Activated CD4-positive, alpha-beta T cell treated with anti-CD3 and anti-CD28 coated beads, Interleukin-2, amount 10 ng/mL, durations not matched to agents 7 days and 5 days (primary cell): ENCODE measurements at places on chromosomes 2 and 18. TPM values are rescaled to one million over a fixed set of nuclear protein-coding genes. Genes with fewer than 3 reads are reported as not detected.

Gene KCNG2
- total RNA-seq: not detected

DNA sequence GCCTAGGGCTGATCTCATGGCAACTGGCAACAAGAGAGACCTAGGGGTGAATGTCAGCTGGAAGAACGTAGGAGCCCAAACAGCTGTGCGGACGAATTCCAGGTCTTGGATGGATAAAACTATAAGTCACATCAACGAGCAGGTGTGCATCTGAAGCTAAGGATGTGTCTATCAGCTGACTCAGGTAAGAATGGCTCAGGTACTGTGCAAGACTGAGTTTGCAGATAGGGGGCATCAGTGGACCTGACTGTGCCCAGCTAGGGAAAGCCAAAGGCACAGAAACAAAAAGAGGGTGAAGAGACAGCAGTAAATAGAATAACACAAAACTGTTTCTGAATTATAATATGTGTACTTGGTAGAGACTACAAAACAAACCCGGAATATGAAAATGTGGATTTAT lies 357.3 kb downstream of the ZEB2 start:
- no peaks in the 10 kb centered on the region for H3K4me1 ChIP-seq
- peak; percentile 39 for DNase-seq
- no peak overlapping the region for H3K4me3 ChIP-seq
- no peak overlapping the region for H3K27ac ChIP-seq
- no peaks in the 10 kb centered on the region for H3K36me3 ChIP-seq

- H3K27me3 ChIP-seq: peaks cover 6% of the 10 kb centered on the region
- no peaks in the 10 kb centered on the region for H3K4me1 ChIP-seq
- no peak overlapping the region for H3K27ac ChIP-seq
- no peaks in the 10 kb centered on the region for H3K36me3 ChIP-seq
Measured at GRCh38 chr2:161825429-161825828, 201.2 kb downstream of the SLC4A10 start.

Gene LIMS3
- total RNA-seq: not detected

DNA sequence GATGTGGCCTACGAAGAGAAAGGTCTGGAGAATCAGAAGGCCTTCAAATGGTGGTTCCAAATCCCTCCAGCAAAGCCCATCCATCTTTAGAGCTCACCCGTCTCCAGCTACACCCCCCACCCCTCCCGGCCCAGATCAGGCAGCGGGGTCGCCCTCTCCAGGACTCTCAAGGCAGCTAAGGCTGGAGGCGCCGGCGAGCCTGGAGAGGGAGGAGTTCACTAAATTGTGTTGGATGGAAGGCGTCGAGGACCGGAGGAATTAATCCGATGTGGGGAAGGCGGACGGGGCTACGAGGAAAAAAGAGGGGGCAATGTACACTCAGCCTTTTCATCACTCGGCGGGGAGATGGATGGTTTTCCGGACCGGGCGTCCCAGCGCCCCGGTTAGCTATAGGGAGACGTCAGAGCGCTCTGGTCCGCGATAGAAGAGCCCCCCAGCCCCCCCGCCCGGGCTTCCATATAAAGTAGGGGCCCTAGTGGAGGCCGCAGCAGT lies at the start of gene GRP:
Gene GRP (plus strand): TSS at position 487 of the 492 bp plus-strand sequence. CDS start 108 bp downstream, outside the sequence.
- no peak for DNase-seq
- H3K36me3 ChIP-seq: no peaks in the 10 kb centered on the region
- peaks cover 6% of the 10 kb centered on the region for H3K4me1 ChIP-seq
- H3K4me3 ChIP-seq: no peak within 1 kb of the TSS
- H3K27me3 ChIP-seq: peaks cover 67% of the 10 kb centered on the region
- no peak within 1 kb of the TSS for H3K27ac ChIP-seq

DNA sequence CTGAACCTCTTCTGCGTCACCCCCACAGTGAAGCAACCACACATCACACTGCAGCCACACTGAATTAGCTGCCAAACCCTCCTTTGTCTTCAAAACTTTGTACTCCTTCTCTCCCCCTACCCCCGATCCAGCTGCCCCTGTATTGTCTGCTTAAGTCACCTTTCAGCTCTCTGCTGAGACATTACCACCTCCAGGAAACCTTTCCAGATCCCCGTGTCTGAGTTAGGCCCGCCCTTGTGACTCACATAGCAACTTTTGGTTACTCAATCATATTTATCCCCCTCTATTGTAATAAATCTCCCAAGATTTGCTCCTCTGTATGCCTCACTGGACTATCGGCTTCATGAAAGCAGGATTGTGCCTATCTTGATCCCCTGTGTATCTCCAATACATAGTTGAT lies 82.8 kb upstream of the CDCA7 start:
- H3K4me3 ChIP-seq: no peak overlapping the region
- no peaks in the 10 kb centered on the region for H3K27me3 ChIP-seq
- H3K36me3 ChIP-seq: peaks cover 3% of the 10 kb centered on the region
- DNase-seq: no peak
- no peak overlapping the region for H3K27ac ChIP-seq
- H3K4me1 ChIP-seq: no peaks in the 10 kb centered on the region

DNA sequence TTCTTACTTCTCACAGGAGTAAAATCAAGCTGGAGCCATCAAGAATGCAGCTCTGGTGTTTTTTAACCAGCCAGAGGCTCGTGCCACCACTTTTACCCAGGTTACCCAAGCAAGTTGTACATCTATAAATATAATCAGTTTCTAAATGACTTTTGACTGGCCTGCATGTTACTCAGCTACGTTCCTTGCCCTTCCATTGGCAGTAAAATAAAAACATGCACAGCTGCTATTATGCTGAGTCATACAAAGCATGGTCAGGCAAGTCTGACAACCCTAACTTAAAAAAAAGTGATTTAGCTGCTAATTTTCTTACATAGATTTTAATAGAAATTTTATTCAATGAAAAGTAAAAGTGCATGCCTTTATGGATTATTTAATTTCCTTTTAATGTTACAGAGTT lies 111.7 kb upstream of the CSRNP3 start:
- DNase-seq: no peak
- H3K4me3 ChIP-seq: no peak overlapping the region
- H3K4me1 ChIP-seq: no peaks in the 10 kb centered on the region
- peaks cover 2% of the 10 kb centered on the region for H3K27me3 ChIP-seq
- H3K36me3 ChIP-seq: no peaks in the 10 kb centered on the region

GRCh38 chr2:225486236-225486635 lies 86.7 kb downstream of the NYAP2 start:
- peaks cover 4% of the 10 kb centered on the region for H3K27me3 ChIP-seq
- no peak overlapping the region for H3K27ac ChIP-seq
- DNase-seq: no peak
- H3K36me3 ChIP-seq: no peaks in the 10 kb centered on the region

Gene UNC80
- not detected for total RNA-seq

Gene DOCK10
- 269 TPM for total RNA-seq

DNA sequence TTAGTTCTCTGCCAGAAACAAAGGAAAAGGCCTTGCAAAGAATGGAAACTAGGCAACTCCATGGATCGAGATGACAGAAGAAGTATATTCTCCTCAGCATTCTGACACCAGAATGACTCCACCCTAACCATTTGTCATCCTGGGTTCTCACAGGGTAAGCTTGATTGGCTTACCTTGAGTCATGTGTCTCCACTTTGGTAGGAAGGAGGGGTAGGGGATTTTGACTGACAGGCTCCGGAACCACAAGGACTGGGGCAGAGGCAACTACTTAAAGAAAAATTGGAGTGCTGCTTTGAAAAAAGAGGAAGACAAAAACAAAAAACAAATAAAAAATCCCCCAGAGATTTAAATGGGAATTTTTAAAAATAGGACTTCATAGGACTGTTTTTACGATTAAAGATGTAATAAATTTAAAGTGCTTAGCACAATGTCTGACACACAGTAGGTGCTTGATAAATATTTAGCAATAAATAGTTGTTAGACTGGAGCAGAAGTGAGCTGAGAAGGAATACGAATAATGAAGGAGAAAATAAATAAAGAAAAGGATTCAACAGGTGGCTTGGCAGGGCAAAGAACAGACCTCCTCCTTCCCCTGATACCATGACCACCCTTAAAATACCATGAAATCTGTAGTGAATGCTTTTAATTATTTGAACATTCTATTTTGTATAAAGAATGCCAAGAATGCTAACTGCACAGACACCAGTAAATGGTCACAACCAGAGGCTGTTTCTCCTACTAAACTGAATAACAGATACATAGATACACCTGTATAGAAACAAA lies 230.2 kb downstream of the CDCA7 start:
- H3K27me3 ChIP-seq: peaks cover 25% of the 10 kb centered on the region
- no peak overlapping the region for H3K4me3 ChIP-seq
- no peaks in the 10 kb centered on the region for H3K4me1 ChIP-seq
- no peaks in the 10 kb centered on the region for H3K36me3 ChIP-seq
- no peak for DNase-seq

Gene FAM124B
- total RNA-seq: 0.73 TPM

Gene ARHGAP28
- total RNA-seq: not detected

DNA sequence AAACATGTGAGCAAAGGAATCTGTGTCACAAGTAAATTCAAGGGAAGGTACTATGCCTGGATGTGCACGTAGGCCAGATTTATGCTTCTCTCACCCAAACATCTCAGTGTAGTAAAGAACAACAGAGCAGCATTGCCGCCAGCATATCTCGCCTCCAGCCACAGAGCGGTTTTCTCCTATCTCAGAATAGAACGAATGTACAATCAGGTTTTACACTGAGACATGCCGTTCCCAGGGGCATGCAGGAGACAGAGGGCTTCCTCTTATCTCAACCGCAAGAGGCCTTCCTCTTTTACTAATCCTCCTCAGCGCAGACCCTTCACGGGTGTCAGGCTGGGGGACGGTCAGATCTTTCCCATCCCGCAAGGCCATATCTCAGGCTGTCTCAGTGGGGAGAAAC lies 175.3 kb downstream of the RPIA start:
- peaks cover 10% of the 10 kb centered on the region for H3K4me1 ChIP-seq
- no peak overlapping the region for H3K4me3 ChIP-seq
- H3K27ac ChIP-seq: no peak overlapping the region
- peaks cover 41% of the 10 kb centered on the region for H3K27me3 ChIP-seq

Gene PDE11A
- total RNA-seq: not detected

- no peaks in the 10 kb centered on the region for H3K36me3 ChIP-seq
- no peaks in the 10 kb centered on the region for H3K4me1 ChIP-seq
- no peak overlapping the region for H3K27ac ChIP-seq
- DNase-seq: no peak
Measured at GRCh38 chr2:214328941-214329340, 81.9 kb upstream of the VWC2L start.

Gene QPCT
- total RNA-seq: not detected

GRCh38 chr2:172397148-172397834 lies 30.1 kb upstream of the ITGA6 start:
- no peak overlapping the region for H3K27ac ChIP-seq
- H3K36me3 ChIP-seq: no peaks in the 10 kb centered on the region
- H3K4me1 ChIP-seq: peaks cover 4% of the 10 kb centered on the region

DNA sequence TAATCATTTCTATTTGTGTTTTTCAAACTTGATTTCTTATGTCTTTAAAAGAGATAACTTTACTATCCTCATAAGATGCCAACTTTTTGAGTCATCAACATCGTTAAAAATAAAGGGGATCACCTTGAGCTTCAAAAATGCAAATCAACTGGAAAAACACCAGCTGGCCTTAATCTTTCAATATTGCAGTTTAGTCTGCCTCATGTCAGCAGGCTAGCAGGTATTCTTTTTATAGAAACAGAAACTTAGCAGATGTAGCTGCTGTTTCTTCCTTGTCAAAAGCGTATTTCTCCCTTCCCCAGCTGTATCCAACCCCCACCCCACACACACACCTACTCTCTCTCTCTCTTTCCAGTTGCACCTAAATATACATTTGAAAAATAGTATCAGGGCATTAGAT lies 154.1 kb upstream of the ZNF804A start:
- H3K4me1 ChIP-seq: no peaks in the 10 kb centered on the region
- no peaks in the 10 kb centered on the region for H3K36me3 ChIP-seq
- H3K27me3 ChIP-seq: no peaks in the 10 kb centered on the region
- no peak overlapping the region for H3K27ac ChIP-seq

Gene WIPF1
- total RNA-seq: 378 TPM

DNA sequence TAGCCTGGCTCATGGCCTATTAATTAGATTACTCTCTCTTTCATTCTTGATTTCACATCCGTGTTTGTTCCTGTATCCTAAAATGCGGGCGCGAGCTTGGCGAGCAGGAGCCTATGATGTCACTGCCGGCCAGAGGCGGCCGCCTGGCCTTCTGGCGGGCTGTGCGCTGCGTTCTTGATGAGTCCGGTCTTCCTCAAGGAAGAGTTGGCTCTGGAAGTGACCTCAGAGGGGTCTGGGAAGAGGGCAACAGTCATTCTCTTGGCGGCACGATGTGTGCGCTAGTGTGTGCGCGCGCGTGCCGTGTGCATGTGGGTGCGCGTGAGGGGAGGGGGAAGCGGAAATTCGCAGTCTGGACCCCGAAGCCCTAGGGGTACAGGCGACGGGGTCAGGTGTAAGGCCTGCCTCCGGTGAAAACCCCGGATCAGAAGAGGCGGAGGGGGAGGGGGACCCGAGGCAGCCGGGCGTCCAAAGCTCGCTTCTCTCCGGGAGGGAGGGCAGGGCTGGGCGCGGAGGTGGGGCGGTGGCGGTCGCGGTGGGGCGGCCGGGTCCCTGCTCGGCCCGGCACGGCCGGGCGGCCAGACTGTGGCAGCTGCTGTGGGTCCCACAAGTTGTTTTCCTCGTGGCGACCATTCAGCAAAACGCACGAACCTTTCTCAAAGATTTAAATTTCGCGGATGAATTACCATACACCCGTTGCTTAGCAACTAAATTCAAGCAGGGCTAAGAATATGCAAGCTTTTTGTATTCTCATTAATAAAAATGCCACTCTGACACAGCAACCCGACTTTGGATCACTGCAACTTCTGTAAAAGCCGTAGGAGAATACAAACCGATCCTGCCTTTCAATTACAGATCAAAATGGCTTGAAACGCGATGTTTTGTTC lies 8.4 kb downstream of the POU3F3 start:
- no peak for DNase-seq
- peaks cover 7% of the 10 kb centered on the region for H3K4me1 ChIP-seq
- H3K27me3 ChIP-seq: peaks cover 88% of the 10 kb centered on the region
- H3K4me3 ChIP-seq: no peak overlapping the region

DNA sequence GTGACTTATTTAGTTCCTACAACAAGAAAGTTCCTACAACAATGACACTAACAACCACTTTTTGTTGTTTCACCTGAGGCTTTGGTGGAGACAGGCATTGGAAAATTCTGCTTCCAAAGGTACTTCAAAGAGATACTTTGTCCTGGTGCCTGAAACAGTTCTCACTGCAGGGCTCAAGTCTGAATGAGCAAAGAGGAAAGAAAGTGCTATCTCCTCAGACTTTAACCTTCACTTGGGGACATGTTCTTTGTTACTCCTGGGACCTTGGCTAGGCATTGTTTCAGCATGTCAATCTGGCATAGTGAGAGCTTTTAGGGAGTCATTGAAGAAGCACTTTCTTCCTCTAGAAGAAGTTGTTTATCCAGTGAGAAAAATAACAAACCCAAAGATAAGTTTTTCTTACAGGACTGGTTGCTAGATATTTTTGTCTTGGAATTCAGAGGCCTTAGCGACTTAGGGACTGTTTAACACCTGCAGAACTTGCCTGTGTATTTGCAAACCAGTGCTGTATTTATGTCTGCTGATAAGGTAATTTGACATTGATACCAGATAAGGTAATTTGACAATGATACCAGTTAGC lies 12.2 kb downstream of the MDH1 start:
- H3K4me3 ChIP-seq: no peak overlapping the region
- peaks cover 51% of the 10 kb centered on the region for H3K36me3 ChIP-seq
- H3K4me1 ChIP-seq: no peaks in the 10 kb centered on the region
- H3K27me3 ChIP-seq: no peaks in the 10 kb centered on the region

GRCh38 chr2:73852020-73852419 lies 23.3 kb downstream of the STAMBP start:
- peaks cover 55% of the 10 kb centered on the region for H3K36me3 ChIP-seq
- H3K4me3 ChIP-seq: no peak overlapping the region
- no peaks in the 10 kb centered on the region for H3K27me3 ChIP-seq
- DNase-seq: no peak
- no peak overlapping the region for H3K27ac ChIP-seq
